Cortex of kidney (tissue), 1 donor: ENCODE measurements at places on chromosomes 7 and 10.

- DNase-seq = no peak
These were observed 84.5 kb upstream of the RET start for GRCh38 chr10:42992156-42992956.

DNA sequence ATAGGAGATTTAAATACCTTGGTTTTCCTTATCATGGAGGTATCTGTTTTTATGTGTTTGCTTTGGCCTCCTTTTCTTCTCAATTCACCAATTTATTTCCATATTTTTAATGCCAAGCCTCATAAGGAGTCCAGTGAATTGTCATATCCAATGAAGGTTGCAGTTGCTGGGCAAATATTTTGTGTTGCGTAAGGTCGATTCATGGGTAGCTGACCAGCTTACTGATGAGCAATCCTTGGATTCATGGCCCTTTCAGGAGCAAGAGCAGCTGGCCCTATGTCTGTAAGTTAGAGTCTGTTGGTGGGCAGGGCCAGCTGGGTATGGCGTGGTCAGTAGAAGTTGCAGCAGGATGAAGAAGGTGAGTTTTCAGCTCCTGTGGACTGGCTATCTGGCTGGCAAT, 182.9 kb downstream of the PFKFB3 start:
- no peak for DNase-seq

DNA sequence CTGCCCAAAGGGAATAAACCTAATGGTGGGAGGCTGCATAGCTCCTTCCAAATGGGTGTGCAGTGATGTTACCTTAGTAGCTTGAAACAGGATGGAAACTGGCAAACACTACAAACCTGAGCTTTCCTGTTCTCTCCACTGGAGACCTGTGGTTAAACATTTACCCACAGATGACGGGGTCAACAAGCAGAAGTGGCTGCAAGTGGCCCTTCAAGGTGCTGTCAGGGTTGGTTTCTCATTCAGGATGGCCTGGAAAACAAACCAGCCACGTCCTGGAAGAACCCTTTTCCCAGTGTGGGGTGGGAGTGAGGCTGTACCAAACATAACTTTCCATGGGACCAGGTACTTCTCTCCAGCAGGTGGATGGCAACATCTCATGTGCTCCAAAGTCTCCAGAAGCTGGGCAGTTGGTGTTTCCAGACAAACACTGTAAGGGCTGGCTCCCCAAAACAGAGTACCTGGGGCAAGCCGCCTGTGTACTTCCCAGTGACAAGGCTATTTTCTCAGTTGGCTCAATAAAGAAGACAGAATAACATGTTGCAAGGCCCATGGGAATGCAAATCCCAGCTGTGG, 67.5 kb downstream of the DNAJB9 start:
- no peak for DNase-seq

DNA sequence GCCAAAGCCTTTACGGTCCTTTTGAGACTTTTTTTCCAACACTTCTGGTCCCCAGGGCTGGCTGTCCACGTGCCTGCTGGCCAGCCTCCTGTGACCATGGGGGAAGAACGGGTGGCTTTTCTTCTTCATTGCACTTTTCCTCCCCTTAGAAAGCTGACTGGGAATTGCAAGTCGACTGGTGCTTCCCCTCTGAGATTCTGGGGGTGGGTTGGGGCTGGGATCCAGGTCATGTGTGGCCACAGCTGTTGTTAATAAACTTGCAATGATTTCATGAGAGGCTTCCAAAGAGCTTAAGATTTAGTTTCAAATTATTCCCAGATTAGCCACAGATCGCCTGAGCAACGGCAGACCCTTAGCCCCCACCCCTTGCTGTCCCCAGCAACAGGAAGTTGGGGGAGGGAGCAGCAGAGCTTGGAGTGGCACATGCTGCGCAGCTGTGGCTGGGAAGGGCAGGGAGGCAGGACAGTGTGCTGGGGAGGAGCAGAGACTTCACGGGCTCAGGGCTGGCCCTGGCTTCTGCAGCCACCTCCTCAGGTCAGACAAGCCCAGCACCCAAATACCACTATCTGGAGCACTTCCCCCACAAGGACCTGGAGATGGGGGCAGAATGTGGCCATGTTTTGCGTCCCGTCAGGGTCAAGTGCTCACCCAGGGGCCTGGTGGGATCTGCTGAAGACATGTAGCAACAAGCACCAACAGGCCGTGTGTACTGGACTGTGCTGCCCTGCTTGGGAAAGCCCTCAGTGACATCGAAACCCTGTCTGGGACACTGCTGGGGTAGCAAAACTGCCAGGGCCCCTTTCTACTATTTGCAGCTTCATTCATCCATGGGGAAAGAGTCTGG, 147.1 kb downstream of the RNF216 start:
- no peak for DNase-seq

- DNase-seq = no peak
These were observed 26.8 kb downstream of the MICU1 start for GRCh38 chr10:72598769-72599701.

DNA sequence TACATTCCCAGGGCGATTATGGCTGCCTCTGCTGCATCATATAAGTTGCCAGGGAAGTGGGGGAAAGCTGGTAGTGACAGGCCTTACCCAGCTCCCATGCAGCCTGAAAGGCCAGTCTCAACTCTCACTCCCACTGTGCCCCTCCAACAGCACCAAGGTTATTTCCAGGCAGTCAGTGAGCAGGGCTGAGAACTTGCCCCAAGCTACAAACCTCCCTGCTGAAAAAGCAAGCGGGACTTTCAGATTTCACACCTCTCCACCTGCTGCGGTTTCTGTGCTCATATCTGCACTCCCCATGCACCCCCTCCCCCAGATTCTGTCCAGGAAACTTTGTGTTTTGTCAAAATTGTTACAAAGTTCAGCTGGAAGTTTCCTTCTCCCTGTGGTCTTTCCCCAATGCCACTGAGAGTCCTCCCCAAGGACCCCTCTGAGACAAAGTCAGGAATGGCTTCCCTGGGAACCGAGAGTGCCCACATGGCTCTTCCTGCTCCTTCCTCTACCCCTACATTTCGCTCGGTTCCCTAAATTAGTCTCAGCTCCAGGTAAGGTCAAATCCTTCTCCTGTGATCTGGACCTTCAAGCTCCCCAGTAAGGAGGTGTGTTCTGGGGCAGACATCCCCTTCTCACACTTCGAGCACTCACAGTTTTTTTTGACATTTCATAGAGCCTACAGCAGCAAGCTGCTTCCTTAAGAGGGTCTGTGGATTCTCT, 25.3 kb upstream of the WNT2 start:
- no peak for DNase-seq

- no peak for DNase-seq
These were observed 18.6 kb downstream of the PPP1R3C start for GRCh38 chr10:91614225-91614624.

DNA sequence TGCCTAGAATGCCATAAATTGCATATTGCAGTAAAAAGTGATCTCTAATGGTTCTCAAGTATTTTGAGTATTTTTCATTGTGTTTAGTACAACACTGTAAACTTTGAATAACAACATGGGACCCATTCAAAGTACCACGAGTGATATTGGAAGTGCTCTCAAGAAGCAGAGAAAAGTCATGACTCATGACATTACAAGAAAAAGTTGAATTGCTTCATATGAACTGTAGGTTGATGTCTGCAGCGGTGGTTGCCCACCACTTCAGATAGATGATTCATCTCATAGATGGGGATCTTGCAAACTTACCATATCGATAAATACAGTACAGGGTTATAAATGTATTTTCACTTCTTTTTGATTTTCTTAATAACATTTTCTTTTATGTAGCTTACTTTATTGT, 33.9 kb downstream of the ENTPD1 start:
- DNase-seq = no peak

- no peak for DNase-seq
These were observed 144.7 kb downstream of the ARHGAP22 start for GRCh38 chr10:48460182-48460581.
